Activated T-cell treated with anti-CD3 and anti-CD28 coated beads, Interleukin-2, amount 50 U/mL, for 72 hours (primary cell): ENCODE measurements at places on chromosomes 2 and 18. TPM values are rescaled to one million over a fixed set of nuclear protein-coding genes. Genes with fewer than 3 reads are reported as not detected.

Gene FBLN7
- 22.3 TPM for total RNA-seq

Gene SERPINE2
- total RNA-seq, result 81.6 TPM

Gene USP37
- total RNA-seq, result 31.6 TPM

Gene PPP1R1C
- total RNA-seq, result not detected

Gene NCKAP5
- total RNA-seq, result not detected

Gene RAD51AP2
- not detected for total RNA-seq

Gene CDH19
- total RNA-seq, result not detected
